Ovary (tissue), 10 donors: ENCODE measurements at places on chromosomes 12 and 14.

- no peak for DNase-seq
Measured at GRCh38 chr14:54804538-54805041, 98.0 kb downstream of the GCH1 start.

DNA sequence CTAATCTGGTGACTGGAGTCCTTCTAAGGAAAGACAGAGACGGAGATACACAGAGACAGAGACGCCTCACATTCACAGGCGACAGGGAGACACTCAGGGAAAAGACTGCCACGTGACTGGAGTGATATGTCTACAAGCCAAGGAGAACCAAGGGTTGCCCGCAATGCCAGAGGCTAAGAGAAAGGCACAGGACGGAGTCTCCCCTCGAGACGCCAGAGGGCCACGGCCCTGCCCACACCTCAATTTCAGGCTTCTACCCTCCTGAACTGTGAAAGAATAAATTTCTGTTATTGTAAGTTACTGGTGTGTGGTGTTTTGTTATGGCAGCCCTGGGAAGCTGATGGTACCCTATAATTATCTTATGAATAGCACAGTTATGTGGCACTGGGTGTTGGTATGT lies 11.6 kb upstream of the RAN start:
- DNase-seq, result no peak

DNA sequence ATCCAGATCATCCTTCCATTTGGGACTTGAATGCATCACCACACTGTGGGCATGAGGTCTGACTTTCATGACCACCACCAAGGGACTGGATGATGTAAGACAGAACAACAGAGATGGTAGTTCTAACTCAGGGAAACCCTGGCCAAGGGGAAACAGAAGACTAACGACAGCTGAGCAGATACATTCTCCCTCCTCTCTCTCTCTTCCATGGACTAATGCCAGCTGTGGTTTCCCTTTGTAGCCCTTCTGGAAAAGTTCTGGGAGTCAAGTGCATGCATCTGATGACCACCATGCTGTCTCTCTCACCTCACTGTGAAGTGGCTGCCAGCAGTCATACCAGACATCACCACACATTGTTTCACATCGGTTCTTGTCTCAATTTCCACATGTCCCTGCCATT lies 3.4 kb downstream of the TAS2R30 start:
- no peak for DNase-seq

DNA sequence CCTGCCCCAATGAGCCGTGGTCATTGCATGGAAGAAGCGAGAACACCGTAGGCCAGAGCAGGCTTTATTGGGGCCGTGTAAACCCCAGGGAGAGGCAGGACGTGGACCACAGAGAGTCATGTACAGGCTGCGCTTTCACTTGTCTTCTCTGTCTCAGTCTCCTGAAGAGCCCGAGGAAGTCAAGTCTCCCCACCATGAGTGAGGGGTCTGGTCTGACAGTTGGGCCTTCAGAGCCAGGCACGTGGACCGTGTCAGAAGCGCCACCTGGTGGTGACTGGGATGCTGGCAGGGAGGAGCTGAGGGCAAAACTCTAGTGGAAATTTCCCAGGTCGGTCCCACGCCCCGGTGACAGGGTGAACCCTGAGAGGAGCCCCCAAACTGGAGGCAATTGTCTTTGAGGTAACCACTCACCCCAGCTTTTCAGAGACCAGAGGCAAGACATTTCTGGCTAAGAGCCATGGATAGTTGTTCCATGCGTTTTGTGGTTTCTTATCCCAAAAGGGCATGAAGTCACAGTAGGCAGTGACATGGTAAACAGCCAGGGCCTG lies 17.4 kb downstream of the RPS6KL1 start:
- DNase-seq, result peak; percentile 81

- peak; percentile 58 for DNase-seq
Measured at GRCh38 chr12:49636574-49636973, 13.2 kb downstream of the PRPF40B start.

- no peak for DNase-seq
Measured at GRCh38 chr12:12722435-12723148, 5.4 kb downstream of the CDKN1B start.

DNA sequence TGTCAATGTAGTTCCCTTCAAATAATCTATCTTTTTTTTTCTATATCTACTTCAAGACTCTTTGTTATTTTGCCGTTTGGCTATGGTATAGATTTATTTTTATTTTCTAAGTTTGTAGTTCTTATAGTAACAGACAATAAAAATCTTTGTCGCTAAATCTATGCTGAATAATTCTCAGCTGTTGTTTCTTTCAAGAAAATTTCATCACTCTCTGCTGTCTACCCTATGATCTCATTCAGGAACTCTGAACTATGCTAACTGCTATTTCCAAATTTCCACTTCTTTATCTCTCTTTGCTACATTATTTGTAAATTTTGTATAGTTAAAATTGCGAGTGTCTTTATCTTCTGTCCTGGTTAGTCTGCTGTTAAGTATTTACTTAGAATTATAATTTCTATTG lies 353.6 kb downstream of the LRFN5 start:
- no peak for DNase-seq
